ENCODE measurements at places on chromosomes 7 and 10. TPM values are rescaled to one million over a fixed set of nuclear protein-coding genes. Genes with fewer than 3 reads are reported as not detected.

Gene AUTS2
- total RNA-seq: 18.9 TPM

Gene CRYGN
- 0.25 TPM for total RNA-seq

Gene ARHGAP22
- not detected for total RNA-seq

Gene AKR1C1
- total RNA-seq: 0.89 TPM

Gene GTF2IRD2
- total RNA-seq: 13.7 TPM

Gene ACTL6B
- total RNA-seq: not detected

Gene OR6B1
- total RNA-seq: not detected

Gene ATRNL1
- total RNA-seq: 0.12 TPM

Gene EN2
- total RNA-seq: not detected

Gene RBM33
- 84.8 TPM for total RNA-seq

Gene DPP6
- total RNA-seq: not detected

Gene BAG3
- 27.6 TPM for total RNA-seq

Gene CABCOCO1
- total RNA-seq: not detected

Gene VPS37D
- not detected for total RNA-seq

Gene MRLN
- not detected for total RNA-seq

Gene TSPAN33
- total RNA-seq: 3.0 TPM

Gene ELFN1
- 0.07 TPM for total RNA-seq

Gene RBP4
- total RNA-seq: not detected

Gene ADIRF
- total RNA-seq: not detected

Gene SLC18A3
- not detected for total RNA-seq

Gene EGR2
- 0.92 TPM for total RNA-seq

Gene CFAP58
- 0.27 TPM for total RNA-seq

Gene CPA2
- total RNA-seq: not detected

Gene HBP1
- 34.4 TPM for total RNA-seq

Gene ATG9B
- 12.1 TPM for total RNA-seq

Gene DKK1
- not detected for total RNA-seq

Gene EIF3B
- total RNA-seq: 148 TPM

Gene IFRD1
- total RNA-seq: 26.5 TPM

Gene EFCAB10
- total RNA-seq: not detected

Gene GPR26
- total RNA-seq: not detected

Gene LIPF
- total RNA-seq: not detected
